ENCODE measurements at places on chromosomes 2 and 18. TPM values are rescaled to one million over a fixed set of nuclear protein-coding genes. Genes with fewer than 3 reads are reported as not detected.
A peak's percentile ranks its signal among the peaks of the same experiment; 100 is the strongest.

AOX1 gene
- 12.2 TPM for total RNA-seq

GLB1L gene
- total RNA-seq = 1.8 TPM

CIDEA gene
- 3.9 TPM for total RNA-seq

GRCh38 chr2:12032398-12032797, 286.0 kb downstream of the LPIN1 start:
- no peaks in the 10 kb centered on the region for H3K4me1 ChIP-seq
- H3K36me3 ChIP-seq = no peaks in the 10 kb centered on the region
- H3K27ac ChIP-seq = no peak overlapping the region
- H3K4me3 ChIP-seq = no peak overlapping the region
- no peak for DNase-seq
- H3K27me3 ChIP-seq = no peaks in the 10 kb centered on the region

- H3K27me3 ChIP-seq = no peaks in the 10 kb centered on the region
- H3K27ac ChIP-seq = peak overlapping the region; percentile 99
- no peaks in the 10 kb centered on the region for H3K4me1 ChIP-seq
- DNase-seq = no peak
These were observed 2.3 kb downstream of the VAPA start for GRCh38 chr18:9916077-9916639.

GRCh38 chr2:1744446-1745170, at the start of gene PXDN:
TSS of gene PXDN (minus strand) at chr2:1744515. CDS start at chr2:1744455, 60 bp downstream.
- H3K4me1 ChIP-seq = peaks cover 48% of the 10 kb centered on the region
- H3K4me3 ChIP-seq = peak within 1 kb of the TSS; percentile 64
- no peak for DNase-seq
- H3K27me3 ChIP-seq = no peaks in the 10 kb centered on the region
- H3K27ac ChIP-seq = peak within 1 kb of the TSS; percentile 92

SAG gene
- not detected for total RNA-seq

GRCh38 chr18:47795434-47795814, 135.0 kb downstream of the SMAD2 start:
- H3K4me1 ChIP-seq = peaks cover 15% of the 10 kb centered on the region
- DNase-seq = peak; percentile 55

GRCh38 chr2:164186591-164186990, 434.7 kb downstream of the GRB14 start:
- no peaks in the 10 kb centered on the region for H3K36me3 ChIP-seq
- H3K4me3 ChIP-seq = no peak overlapping the region
- H3K27ac ChIP-seq = no peak overlapping the region
- DNase-seq = no peak

COL4A4 gene
- 3.8 TPM for total RNA-seq

- H3K4me3 ChIP-seq = no peak overlapping the region
- no peak for DNase-seq
- no peaks in the 10 kb centered on the region for H3K27me3 ChIP-seq
- H3K4me1 ChIP-seq = no peaks in the 10 kb centered on the region
- H3K36me3 ChIP-seq = no peaks in the 10 kb centered on the region
These were observed 105.8 kb upstream of the MYCN start for GRCh38 chr2:15834381-15835031.

- no peaks in the 10 kb centered on the region for H3K27me3 ChIP-seq
- peaks cover 44% of the 10 kb centered on the region for H3K4me1 ChIP-seq
- DNase-seq = no peak
These were observed 136.1 kb downstream of the MCFD2 start for GRCh38 chr2:46779447-46779941.

RNASEH1 gene
- total RNA-seq = 18.6 TPM

DNA sequence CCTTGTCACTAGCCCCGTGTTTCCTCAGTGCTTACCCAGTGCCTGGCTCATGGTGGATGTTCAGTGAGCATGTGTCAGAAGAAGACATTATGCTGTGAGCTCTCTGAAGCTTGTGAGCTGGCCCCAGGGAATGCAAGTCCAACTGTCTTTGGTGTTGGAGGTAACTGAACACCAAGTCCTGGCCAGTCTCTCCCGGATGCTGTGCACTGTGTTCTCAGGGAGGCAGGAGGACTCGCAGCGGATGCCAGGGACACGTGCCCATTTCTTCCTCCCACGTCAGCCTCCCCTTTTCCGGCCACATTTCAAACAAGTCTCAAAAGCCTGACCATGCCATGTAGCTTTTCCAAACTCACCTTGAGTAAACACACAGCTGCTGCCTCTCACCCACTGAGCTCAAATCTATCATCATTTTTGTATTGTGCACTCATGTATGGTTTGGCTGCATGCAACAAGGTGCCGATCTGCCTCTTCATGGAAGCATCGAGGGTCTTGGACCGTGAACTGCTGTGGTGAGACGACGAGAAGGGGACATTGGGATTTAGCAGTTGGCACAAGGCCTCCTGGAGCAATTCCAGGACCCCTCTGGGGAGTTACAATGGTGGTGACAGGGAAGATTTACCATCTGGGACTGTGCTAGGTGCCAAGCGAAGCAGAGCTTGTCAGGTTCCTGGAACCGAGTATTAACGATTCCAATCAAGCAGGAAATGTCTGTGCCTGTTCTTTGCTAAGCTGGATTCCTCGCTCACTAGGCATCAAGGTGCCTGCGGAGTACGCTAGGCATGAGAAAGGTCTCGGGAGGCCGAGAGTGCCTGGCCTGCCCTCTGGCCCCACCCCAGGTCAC, 44.4 kb upstream of the MGAT4A start:
- no peak overlapping the region for H3K27ac ChIP-seq
- DNase-seq = no peak
- H3K27me3 ChIP-seq = no peaks in the 10 kb centered on the region
- no peaks in the 10 kb centered on the region for H3K4me1 ChIP-seq
- no peaks in the 10 kb centered on the region for H3K36me3 ChIP-seq

ADRA2B gene
- total RNA-seq = 1.4 TPM

GRCh38 chr2:234372506-234372905, 124.4 kb downstream of the ARL4C start:
- no peak overlapping the region for H3K4me3 ChIP-seq
- no peaks in the 10 kb centered on the region for H3K36me3 ChIP-seq
- no peaks in the 10 kb centered on the region for H3K27me3 ChIP-seq
- no peaks in the 10 kb centered on the region for H3K4me1 ChIP-seq
- no peak overlapping the region for H3K27ac ChIP-seq
- DNase-seq = no peak

- H3K4me3 ChIP-seq = no peak overlapping the region
- no peaks in the 10 kb centered on the region for H3K4me1 ChIP-seq
- no peaks in the 10 kb centered on the region for H3K36me3 ChIP-seq
These were observed 12.7 kb upstream of the CDH2 start for GRCh38 chr18:28189400-28190239.

DNA sequence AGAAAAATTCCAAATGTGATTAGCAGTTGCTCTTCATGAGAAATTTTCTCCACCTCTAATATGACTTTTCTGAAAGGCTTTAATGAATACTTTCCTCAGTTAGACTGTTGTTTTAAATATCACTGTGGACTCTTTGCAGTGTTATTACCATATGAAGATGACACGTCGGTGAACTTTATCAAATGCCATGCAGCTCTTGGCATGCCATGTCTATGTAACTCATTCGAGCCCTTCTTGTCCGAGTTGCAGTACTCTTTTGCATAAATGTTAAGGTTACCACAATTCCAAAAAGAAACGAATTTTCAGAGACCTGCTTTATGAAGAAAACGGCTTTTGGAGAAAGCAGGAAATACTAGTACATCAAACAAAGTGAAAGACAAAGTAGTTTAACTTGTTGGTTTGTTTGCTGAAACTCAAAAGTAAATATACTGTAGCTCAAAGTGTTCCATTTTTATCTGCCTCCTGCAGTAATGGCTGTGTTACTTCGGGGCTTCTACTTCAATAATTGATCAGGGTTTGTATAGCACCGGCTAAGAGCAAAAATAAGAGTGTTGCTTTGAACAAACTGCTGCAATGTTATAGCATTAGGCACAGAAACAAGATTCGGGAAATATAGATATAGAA, 204.1 kb downstream of the ARHGAP15 start:
- no peaks in the 10 kb centered on the region for H3K27me3 ChIP-seq
- no peaks in the 10 kb centered on the region for H3K4me1 ChIP-seq
- no peaks in the 10 kb centered on the region for H3K36me3 ChIP-seq
- no peak for DNase-seq
- no peak overlapping the region for H3K27ac ChIP-seq

PID1 gene
- total RNA-seq = 9.1 TPM

DNA sequence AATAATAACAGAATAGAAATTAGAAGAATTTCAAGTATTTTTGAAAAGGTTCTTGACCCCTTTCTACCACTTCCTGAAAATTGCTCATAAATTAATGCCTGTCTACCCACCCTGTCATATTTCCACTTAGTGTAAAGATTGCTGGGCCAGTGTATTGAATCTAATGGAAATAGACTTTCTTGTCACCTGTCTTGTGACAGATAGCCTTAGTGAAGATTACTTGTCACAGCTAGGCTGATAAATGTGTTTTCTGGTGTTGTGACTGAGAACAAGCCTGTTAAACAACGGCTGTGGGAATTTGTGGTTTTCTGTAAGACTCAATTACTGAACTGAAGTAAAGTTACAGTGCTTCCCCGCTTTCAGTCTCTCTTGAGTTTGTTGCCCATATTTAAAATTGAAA, 37.0 kb downstream of the PIK3C3 start:
- H3K36me3 ChIP-seq = peaks cover 10% of the 10 kb centered on the region
- H3K4me1 ChIP-seq = no peaks in the 10 kb centered on the region
- no peak for DNase-seq
- no peaks in the 10 kb centered on the region for H3K27me3 ChIP-seq
- no peak overlapping the region for H3K4me3 ChIP-seq
- no peak overlapping the region for H3K27ac ChIP-seq

DNA sequence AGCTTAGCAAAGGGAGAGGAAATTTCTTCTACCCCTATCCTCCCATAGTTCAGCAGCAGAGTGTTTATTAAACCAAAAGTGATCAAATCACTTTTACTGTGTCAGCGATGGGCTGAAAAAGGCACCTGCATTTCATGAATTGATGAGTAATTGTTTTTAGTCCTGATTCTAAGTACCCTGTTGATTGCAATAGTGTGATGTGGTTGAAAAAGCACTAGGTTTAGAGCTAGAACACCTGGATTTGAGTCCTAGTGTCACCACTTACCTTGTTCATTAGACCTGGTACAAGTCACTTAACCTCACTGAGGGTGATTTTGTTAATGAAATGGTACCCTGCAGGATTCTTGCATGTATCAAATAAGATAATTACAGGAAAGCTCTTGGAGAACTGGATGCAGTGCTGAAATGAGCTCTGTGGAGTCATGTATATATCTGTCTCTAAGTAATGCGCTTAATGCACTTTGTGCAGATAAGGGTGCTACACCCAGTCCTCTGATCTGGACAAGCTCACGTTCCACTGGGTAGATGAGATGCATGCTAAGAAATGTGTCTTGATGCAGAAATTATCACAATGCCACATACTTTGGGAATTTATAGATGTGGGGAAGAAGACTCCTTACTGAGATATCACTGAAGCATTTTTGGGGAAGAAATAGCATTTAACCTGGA, 289.6 kb downstream of the PARD3B start:
- no peak overlapping the region for H3K4me3 ChIP-seq
- H3K27me3 ChIP-seq = no peaks in the 10 kb centered on the region
- no peak overlapping the region for H3K27ac ChIP-seq
- DNase-seq = no peak
- H3K4me1 ChIP-seq = no peaks in the 10 kb centered on the region

- H3K27me3 ChIP-seq = no peaks in the 10 kb centered on the region
- H3K36me3 ChIP-seq = no peaks in the 10 kb centered on the region
- no peak overlapping the region for H3K4me3 ChIP-seq
- no peak for DNase-seq
These were observed 74.8 kb upstream of the ADAM23 start for GRCh38 chr2:206368484-206368883.

GRCh38 chr18:57928466-57928865, 115.6 kb upstream of the NEDD4L start:
- no peaks in the 10 kb centered on the region for H3K36me3 ChIP-seq
- H3K27ac ChIP-seq = no peak overlapping the region
- peaks cover 8% of the 10 kb centered on the region for H3K4me1 ChIP-seq
- no peak for DNase-seq
- no peaks in the 10 kb centered on the region for H3K27me3 ChIP-seq

DNA sequence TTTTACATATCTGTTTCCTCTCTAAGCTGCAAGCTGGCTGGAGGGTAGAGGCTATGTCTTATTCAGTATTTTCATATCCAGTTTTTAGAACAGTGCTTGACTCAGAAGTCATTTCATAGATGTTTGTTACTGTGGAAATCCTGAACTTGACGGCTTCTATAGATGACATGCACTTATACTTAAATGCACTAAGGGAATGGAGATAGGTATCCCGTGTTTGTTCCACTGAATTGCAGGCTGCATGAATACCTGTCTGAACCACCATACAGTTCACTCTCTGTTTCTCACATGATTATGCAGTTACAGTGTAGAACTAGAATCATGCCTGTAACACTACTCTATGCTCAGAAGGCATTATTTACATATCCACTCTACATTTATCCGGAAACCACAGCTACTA, 417.1 kb downstream of the MTX2 start:
- no peak overlapping the region for H3K27ac ChIP-seq
- DNase-seq = no peak
- H3K4me1 ChIP-seq = peaks cover 8% of the 10 kb centered on the region
- no peaks in the 10 kb centered on the region for H3K27me3 ChIP-seq
- no peaks in the 10 kb centered on the region for H3K36me3 ChIP-seq
- H3K4me3 ChIP-seq = no peak overlapping the region

IL37 gene
- not detected for total RNA-seq

DNA sequence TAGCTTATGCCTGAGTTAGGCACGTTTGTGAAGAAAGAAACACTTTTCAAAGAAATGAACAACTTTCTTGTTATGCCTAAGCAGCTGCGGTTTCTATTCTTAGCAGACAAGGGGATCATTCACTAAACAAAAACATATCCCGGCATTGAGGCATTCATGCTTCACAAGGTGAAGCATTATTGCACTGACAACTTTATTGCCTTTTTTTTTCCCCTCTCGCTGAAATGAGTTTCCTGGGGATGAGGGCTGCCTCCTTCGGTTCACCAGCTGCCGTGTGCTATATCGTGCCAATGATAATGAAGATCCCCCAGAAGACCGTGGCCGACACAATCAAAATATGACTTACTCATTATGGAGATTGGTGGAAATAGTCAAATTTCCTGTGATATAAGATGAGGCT, 288.2 kb upstream of the ST6GAL2 start:
- H3K27ac ChIP-seq = no peak overlapping the region
- no peaks in the 10 kb centered on the region for H3K36me3 ChIP-seq
- no peaks in the 10 kb centered on the region for H3K27me3 ChIP-seq
- H3K4me3 ChIP-seq = no peak overlapping the region
- DNase-seq = no peak

DNA sequence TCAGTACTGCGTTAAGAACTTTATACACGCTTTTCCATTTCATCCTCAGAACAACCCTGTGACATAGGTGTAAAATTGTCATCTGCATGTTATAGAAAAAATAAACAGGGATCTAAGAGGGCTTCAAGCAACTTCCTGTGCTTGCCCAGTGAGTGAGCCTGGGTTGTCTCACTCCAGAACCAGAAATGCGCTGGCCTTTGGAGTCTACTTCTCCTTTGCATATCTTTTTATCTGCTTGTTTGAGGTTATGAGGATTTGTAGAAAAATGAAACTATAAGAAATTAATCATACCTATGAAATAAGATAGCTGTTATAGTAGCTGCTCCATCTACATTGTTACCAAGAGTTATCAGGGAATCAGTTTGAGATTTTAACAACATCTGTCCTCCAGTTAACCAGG, 55.3 kb upstream of the CABYR start:
- DNase-seq = no peak
- H3K4me1 ChIP-seq = no peaks in the 10 kb centered on the region
- H3K36me3 ChIP-seq = no peaks in the 10 kb centered on the region
- H3K27me3 ChIP-seq = no peaks in the 10 kb centered on the region
- no peak overlapping the region for H3K27ac ChIP-seq

CCDC102B gene
- 2.5 TPM for total RNA-seq

GRCh38 chr2:28665041-28665704, 86.5 kb upstream of the PPP1CB start:
- H3K4me1 ChIP-seq = peaks cover 54% of the 10 kb centered on the region
- H3K27ac ChIP-seq = peak overlapping the region; percentile 75
- H3K4me3 ChIP-seq = no peak overlapping the region
- peak; percentile 80 for DNase-seq
